ENCODE measurements at places on chromosomes 12 and 14. TPM values are rescaled to one million over a fixed set of nuclear protein-coding genes. Genes with fewer than 3 reads are reported as not detected.

The SRRM4 gene
- 0.05 TPM for polyA plus RNA-seq

The MANSC1 gene
- polyA plus RNA-seq: 4.6 TPM

The PAPLN gene
- polyA plus RNA-seq: 20.0 TPM

The CCND2 gene
- 16.0 TPM for polyA plus RNA-seq

The CIROP gene
- polyA plus RNA-seq: 0.07 TPM

The SLC7A7 gene
- 16.7 TPM for polyA plus RNA-seq

The LRRK2 gene
- polyA plus RNA-seq: 10.4 TPM

The WNT1 gene
- 0.05 TPM for polyA plus RNA-seq

The FAM216A gene
- 10.2 TPM for polyA plus RNA-seq

The C12orf54 gene
- polyA plus RNA-seq: 3.5 TPM

The RAB5B gene
- 63.1 TPM for polyA plus RNA-seq

The BCL2L14 gene
- 3.0 TPM for polyA plus RNA-seq

The DICER1 gene
- polyA plus RNA-seq: 14.8 TPM

The RAD9B gene
- polyA plus RNA-seq: 0.87 TPM

The APOF gene
- polyA plus RNA-seq: not detected

The CSAD gene
- polyA plus RNA-seq: 61.7 TPM

The KCNJ8 gene
- 3.5 TPM for polyA plus RNA-seq

The ACVRL1 gene
- polyA plus RNA-seq: 8.9 TPM

The ART4 gene
- polyA plus RNA-seq: 0.16 TPM

The RNASE7 gene
- polyA plus RNA-seq: 1.6 TPM

The RNF212B gene
- 0.07 TPM for polyA plus RNA-seq

The MYH6 gene
- 0.25 TPM for polyA plus RNA-seq

The CACNA2D4 gene
- polyA plus RNA-seq: 4.9 TPM

The TUNAR gene
- polyA plus RNA-seq: 0.18 TPM

The BEGAIN gene
- 1.0 TPM for polyA plus RNA-seq

The OAS2 gene
- polyA plus RNA-seq: 29.8 TPM

The C12orf50 gene
- 0.18 TPM for polyA plus RNA-seq

The BRMS1L gene
- 7.4 TPM for polyA plus RNA-seq

The FGF23 gene
- 0.27 TPM for polyA plus RNA-seq

The RPS6KL1 gene
- 0.91 TPM for polyA plus RNA-seq

The KLRG1 gene
- 5.2 TPM for polyA plus RNA-seq

The ARHGEF40 gene
- polyA plus RNA-seq: 6.5 TPM

The TSPAN11 gene
- polyA plus RNA-seq: 0.21 TPM

The ACRBP gene
- polyA plus RNA-seq: 10.5 TPM

The CMA1 gene
- polyA plus RNA-seq: 0.96 TPM

The GPR84 gene
- polyA plus RNA-seq: 0.62 TPM

The SIX6 gene
- polyA plus RNA-seq: 0.05 TPM

The P2RX7 gene
- polyA plus RNA-seq: 2.3 TPM

The KSR2 gene
- polyA plus RNA-seq: 0.02 TPM

The WNT5B gene
- polyA plus RNA-seq: 4.1 TPM

The FOXN4 gene
- polyA plus RNA-seq: 0.14 TPM

The NDUFA9 gene
- polyA plus RNA-seq: 56.6 TPM

The CCDC197 gene
- not detected for polyA plus RNA-seq

The AQP2 gene
- 0.05 TPM for polyA plus RNA-seq

The CLEC2A gene
- 0.11 TPM for polyA plus RNA-seq

The MGAT4C gene
- 0.34 TPM for polyA plus RNA-seq

The LHX5 gene
- polyA plus RNA-seq: 0.05 TPM
